ENCODE measurements at places on chromosomes 1 and 21.

GRCh38 chr21:32726839-32727686 lies 750 bp downstream of the SYNJ1 start:
- DNase-seq = peak; percentile 38

DNA sequence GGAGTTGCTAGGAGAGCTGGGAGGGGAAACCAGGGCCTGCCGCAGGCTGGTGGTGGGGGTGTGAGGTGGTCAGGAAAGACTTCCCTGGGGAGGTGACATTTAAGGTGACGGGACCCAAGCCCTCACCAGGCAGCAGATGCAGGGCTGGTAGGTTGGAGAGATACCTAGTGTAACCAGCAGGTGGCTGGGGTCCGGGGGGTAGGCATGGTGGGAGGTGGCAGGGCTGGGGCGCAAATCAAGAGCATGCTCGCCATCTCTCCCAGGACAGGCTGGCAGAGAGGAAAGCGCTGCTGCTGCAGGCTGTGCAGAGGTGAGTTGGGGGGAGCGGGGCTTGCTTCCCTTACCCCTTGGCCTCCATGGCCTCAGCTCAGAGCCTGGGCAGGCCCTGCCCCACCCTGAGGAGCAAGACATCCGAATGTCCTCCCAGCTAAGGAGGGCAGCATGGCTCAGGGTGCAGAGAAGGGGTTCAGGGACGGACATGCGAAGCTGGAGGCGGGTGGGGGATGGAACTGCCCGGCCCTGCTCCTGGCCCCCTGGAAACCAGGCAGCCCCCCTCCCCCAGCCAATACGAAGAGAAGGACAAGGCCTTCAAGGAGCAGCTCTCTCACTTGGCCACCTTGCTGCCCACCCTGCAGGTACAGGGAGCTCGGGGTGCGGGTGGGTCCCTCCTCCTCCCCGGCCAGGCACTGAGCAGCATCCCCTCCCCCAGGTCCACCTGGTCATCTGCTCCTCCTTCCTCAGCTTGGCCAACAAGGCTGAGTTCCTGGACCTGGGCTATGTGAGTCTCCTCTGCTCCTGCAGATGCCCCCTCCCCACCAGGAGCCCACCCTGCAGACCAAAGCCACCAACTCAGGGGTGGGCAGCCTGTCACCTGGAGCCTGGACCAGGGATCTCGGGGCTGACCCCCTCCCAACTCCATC lies 4.0 kb downstream of the RNF207 start:
- no peak for DNase-seq

DNA sequence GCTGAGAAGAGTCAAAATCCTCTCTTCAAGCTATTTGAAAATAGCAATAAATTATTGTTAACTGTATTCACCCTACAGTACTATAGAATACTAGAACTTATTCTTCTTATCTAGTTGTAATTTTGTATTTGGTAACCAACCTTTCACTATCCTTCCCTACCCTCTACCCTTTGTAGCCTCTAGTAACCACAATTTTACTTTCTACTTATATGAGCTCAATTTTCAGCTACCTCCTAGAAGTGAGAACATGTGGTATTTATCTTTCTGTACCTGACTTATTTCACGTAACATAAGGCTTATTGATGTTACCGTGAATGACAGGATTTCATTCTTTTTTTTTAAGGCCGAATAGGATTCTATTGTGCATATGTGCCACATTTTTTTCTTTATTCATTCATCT lies 30.0 kb downstream of the ZC3H11B start:
- no peak for DNase-seq

GRCh38 chr1:147472489-147472888 lies 68.8 kb upstream of the BCL9 start:
- DNase-seq = no peak

GRCh38 chr1:230812568-230812967 lies 55.8 kb downstream of the C1orf198 start:
- no peak for DNase-seq

Measured in nucleus accumbens (tissue), 56 donors.